ENCODE measurements at places on chromosomes 4 and X. TPM values are rescaled to one million over a fixed set of nuclear protein-coding genes. Genes with fewer than 3 reads are reported as not detected.

FUNDC1 gene
- 11.4 TPM for total RNA-seq

GABRA4 gene
- not detected for total RNA-seq

IKBKG gene
- 26.5 TPM for total RNA-seq

ESX1 gene
- total RNA-seq = not detected

FOXR2 gene
- not detected for total RNA-seq

CXCR3 gene
- total RNA-seq = not detected

ARHGEF9 gene
- 20.8 TPM for total RNA-seq

APELA gene
- not detected for total RNA-seq

TREX2 gene
- total RNA-seq = 1.7 TPM

PPARGC1A gene
- total RNA-seq = 1.5 TPM

NXF2B gene
- not detected for total RNA-seq

MAP3K15 gene
- total RNA-seq = under 0.01 TPM

ATOH1 gene
- not detected for total RNA-seq

MAGEB17 gene
- not detected for total RNA-seq

CT45A1 gene
- total RNA-seq = not detected

SLC6A14 gene
- total RNA-seq = not detected

FREM3 gene
- not detected for total RNA-seq

BTK gene
- total RNA-seq = 0.15 TPM

AFF2 gene
- not detected for total RNA-seq

SMC1A gene
- total RNA-seq = 9.1 TPM

ADAMTS3 gene
- 5.1 TPM for total RNA-seq

BMX gene
- total RNA-seq = not detected

ZCCHC12 gene
- not detected for total RNA-seq

TMA16 gene
- 28.2 TPM for total RNA-seq

Data from smooth muscle cell of trachea (primary cell).